ENCODE measurements at places on chromosomes 7 and 10.

DNA sequence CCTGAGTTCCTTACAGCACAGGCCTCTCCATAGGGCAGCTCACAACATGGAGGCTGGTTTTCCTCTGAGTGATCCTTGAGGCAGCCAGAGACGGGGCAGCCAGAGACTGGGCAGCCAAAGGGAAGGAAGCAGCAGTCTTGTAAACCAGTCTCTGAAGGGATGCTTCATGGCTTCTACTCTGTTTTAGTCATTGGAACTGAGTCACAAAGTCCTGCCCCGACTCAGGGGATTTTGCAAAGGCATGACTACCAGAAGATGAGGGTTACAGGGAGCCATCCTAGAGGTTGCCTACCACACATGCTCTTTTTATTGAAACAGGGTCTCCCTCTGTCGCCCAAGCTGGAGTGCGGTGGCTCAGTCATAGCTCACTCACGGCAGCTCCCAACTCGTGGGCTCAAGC lies 44.4 kb upstream of the COMMD3 start:
- DNase-seq, result no peak

DNA sequence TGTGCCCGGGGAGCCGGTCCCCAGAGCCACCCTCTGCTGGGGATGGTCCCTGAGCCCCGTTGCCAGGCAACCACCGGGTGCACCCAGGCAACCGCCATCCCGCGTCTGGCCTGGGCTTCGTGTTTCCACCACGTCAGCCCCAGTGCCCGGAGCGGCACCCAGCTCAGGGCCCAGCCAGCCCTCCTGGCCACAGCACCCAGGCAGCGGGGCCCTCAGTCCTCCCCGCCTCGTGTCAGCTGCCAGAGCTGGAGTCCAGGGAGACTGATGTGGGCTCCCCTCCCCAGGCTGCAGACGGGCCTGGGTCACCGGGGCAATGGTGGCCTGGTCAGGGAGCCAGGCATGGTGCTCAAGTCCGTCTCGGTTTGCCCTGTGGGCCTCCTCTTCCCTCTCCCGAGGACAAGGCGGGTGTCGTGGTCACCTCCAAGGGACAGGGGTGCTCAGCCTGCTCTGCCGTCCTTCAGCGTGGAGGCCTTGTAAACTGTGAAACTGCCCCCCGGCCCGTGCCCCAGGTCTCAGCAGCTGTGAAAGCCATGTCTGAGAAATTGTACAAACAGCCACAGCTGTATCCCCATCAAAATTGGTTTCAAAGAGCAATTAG lies 72.5 kb downstream of the MICALL2 start:
- no peak for DNase-seq

- no peak for DNase-seq
Measured at GRCh38 chr7:17913250-17913649, 27.0 kb downstream of the SNX13 start.

GRCh38 chr7:83326223-83326622 lies 163.5 kb upstream of the PCLO start:
- DNase-seq, result no peak

DNA sequence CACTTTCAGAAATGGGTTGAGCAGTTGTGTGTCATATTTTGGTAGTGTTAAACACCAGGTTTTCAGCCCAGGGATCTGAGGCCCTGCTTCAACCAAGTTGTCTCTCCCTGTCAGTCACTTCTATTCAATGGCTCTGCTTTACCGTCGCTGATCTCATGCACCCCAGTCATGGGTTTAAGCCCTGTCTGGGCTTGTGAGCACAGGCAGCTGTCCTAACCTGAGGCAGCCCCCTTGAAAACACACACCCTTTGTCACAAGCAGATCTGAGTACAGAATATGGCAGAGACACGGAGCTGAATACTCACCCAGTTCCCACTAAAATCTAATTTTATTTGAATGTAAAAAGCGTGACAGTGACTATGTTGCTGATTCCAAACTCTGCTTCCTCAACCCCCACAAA lies 110.6 kb upstream of the GLI3 start:
- DNase-seq, result no peak

- no peak for DNase-seq
Measured at GRCh38 chr10:51950996-51951555, 251.7 kb upstream of the CSTF2T start.

DNA sequence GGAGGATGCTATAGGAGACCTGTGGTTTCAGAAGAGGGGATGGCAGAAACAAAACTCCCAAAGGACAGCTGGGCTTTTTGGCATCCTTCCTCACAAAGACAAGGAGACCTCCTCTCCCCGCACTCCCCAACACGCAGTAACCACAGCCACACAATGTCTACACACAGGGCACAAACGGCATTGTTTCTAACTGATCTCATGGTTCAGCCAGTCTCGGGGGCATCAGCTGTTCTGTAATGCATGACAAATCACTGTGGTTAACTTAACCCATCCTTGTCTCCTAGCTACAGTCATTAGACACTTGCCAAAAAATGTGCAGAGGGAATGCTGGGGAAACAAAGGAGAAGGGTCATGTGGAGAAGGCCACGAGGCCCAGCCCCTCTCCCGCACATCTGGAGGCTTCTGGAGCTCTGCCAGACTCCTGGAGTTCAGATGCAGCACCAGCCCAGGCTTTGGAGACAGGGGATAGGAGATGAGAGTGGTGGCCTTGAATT lies 7.6 kb upstream of the ADAMTS14 start:
- no peak for DNase-seq

DNA sequence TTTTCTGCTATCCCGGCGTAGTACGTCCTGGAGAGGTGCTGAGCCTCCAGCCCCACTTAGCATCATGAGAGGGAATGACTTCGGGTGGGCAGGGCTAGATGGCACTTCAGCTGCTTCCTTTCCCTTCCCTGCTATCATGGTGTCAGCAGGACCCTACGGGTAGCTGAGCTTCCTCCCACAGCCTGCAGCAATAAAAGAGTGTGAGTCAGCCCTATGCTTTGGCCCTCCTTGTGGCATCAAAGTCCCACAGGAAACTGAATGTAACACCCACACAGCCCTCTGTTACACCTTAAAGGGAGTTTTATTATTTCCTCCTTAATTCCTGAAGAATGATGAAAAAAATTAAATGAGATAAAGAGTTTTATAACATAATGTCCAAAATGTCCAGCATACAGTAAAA lies 458.1 kb downstream of the RPS24 start:
- no peak for DNase-seq

- peak; percentile 18 for DNase-seq
Measured at GRCh38 chr10:103605359-103606096, 112.0 kb downstream of the NEURL1 start.

- DNase-seq, result no peak
Measured at GRCh38 chr10:89845541-89846280, 144.3 kb downstream of the KIF20B start.

GRCh38 chr10:59724098-59724938 lies 14.7 kb upstream of the SLC16A9 start:
- no peak for DNase-seq

DNA sequence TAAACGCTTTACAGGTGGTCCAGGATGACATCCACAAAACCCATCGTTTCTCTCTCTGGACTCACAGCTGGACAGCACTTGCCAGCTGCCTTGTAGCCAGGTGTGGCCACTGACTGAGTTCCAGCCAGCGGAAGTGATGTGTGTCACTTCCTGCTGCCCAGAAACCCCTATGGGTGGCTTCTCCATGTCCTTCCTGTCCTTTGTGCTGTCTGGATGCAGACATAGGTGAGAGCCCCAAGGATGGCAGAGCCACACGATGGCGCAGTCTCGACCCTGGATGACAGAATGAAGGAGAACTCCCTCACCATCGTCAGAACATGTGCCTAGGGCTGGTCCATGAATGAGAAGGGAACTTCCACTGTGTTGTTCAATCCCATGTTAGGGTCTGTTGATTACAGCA lies 22.1 kb downstream of the NMT2 start:
- DNase-seq, result no peak

DNA sequence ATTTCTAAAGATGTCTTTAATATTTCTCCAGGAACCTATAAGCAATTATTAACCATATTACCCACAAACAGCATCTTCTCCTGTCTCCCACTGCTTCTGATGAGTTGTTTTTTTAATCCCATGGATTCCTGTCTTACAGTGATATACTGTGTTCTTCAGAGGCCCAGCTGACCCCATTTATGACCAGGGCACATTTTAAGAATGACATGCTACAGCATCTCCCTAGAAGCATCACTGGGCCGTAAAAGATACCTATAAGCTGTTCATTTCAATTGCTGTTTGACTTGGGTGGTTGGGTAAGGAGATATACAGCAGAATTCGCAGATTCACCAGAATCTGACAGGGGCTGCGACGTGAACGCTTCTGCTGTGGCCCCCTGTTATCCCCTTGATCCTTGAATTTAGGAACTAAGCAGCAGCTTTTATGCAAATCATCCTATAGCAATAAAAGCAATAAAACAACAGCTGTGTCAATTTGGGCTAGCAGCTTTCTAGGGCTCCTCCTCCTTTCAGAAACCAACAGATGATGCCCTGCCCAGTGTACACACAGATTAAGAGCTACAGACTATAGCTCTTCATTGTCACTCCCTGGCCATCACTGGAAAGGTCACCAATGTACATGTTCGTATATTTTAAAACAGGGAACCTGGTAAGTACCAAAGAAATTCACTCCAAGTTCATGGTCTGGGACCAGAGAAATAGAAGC lies 86.8 kb downstream of the CPEB3 start:
- DNase-seq, result no peak

- DNase-seq, result no peak
Measured at GRCh38 chr7:22729180-22729825, 2.3 kb downstream of the IL6 start.

DNA sequence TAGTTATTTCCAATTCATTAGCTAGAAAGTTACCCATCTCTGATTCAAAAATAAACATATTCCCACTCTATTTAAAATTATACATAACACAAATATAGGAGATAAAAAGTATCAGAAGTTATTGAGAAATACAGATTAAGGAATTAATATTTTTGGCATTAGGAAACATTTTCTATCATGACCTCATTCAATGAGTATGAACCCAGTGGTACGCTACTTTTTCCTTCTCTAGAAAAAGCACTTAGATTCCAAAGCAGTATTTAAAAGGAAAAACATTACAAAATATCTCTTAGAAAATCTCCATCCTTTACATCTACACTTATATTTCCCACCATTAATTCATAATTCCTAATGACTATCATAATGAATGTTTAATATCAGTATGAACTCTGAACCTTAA lies 240.6 kb upstream of the GNAI1 start:
- DNase-seq, result no peak

DNA sequence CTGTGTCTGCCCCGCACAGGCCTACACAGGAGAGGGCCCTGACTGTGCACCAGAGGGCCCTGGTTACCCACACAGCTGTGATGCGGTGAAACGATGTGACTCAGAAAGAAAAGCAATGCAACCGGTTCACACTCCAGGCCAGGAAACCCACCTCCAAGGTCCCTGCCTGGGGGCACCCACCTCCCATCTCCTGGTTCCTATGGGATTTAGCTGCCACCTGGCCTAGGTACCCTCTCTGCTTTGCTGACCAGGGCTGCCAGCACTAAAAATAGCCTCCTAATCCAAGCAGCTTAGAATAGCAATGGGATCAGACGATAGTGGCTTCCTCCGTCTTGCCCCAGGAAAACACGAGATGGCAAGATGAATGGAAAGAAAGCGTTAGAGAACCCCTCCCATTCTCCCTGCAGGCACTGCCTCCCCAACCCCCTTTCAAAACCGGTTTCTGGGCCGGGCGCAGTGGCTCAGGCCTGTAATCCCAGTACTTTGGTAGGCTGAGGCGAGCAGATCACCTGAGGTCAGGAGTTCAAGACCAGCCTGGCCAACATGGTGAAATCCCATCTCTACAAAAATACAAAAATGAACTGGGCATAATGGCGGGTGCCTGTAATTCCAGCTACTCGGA lies 12.4 kb downstream of the RBP3 start:
- DNase-seq, result no peak

- DNase-seq, result no peak
Measured at GRCh38 chr7:152624228-152624627, 51.7 kb downstream of the XRCC2 start.

DNA sequence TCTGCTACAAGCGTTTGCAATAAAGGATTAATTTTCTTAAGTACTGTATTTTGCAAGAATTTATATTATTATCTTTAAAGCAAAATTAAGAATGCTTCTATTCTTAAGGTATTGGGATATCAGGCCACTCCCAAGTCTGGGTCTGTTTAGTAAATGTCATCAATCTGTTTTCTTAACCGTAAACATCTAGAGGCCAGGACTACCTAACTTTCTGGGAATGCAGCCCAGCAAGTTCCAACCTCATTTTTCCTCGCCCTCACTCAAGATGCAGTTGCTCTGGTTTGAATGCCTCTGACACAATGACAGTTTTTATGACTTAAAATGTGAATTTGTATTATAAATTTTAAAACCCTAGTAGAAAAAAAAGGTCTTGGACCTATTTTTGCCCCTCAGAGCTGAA lies 143.5 kb downstream of the INHBA start:
- no peak for DNase-seq

- DNase-seq, result no peak
Measured at GRCh38 chr7:73451780-73452398, 18.3 kb downstream of the FZD9 start.

GRCh38 chr7:44060948-44061644 lies 4.3 kb downstream of the PGAM2 start:
- no peak for DNase-seq

GRCh38 chr10:70139151-70139996 lies 6.7 kb upstream of the AIFM2 start:
- DNase-seq, result no peak

GRCh38 chr10:102831322-102832071 lies 5.7 kb downstream of the CYP17A1 start:
- DNase-seq, result no peak

DNA sequence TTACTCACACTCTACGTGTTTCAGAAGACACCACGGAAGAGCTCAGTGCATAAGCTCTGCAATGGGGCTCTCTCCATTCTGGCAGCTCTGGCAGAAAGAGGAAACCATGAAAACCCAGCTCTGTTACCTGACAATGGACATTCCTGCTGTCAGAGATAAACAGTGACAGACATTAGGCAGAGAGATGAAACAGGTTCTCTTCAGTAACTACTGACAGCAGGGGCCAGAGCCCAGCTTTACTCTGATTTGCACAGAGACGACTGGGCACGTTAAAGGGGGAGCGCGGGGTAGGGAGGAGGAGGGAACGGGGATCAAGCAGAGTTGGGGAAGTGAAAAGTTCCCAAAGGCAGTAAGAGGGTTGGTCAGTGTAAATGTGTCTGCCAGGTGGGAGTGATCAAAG lies 206.1 kb downstream of the RAMP3 start:
- no peak for DNase-seq

GRCh38 chr7:25886387-25887240 lies 265.4 kb upstream of the NFE2L3 start:
- DNase-seq, result no peak

GRCh38 chr10:117503244-117504205 lies 39.0 kb upstream of the EMX2 start:
- DNase-seq, result no peak

All from stimulated activated CD8-positive, alpha-beta memory T cell treated with anti-CD3 and anti-CD28 coated beads, Interleukin-2, amount 100 ng/mL, for 1 hour (primary cell).